ENCODE measurements at places on chromosomes 1 and 21.

GRCh38 chr1:235296729-235297128 lies 31.2 kb downstream of the ARID4B start:
- no peak for DNase-seq

- no peak for DNase-seq
Measured at GRCh38 chr1:77170687-77171086, 48.5 kb downstream of the PIGK start.

- DNase-seq, result no peak
Measured at GRCh38 chr1:161070761-161071160, 1.1 kb upstream of the ARHGAP30 start.

GRCh38 chr1:210233216-210233494 lies 559 bp downstream of the SERTAD4 start:
- no peak for DNase-seq

- no peak for DNase-seq
Measured at GRCh38 chr21:24577301-24577700, 1030.0 kb downstream of the MRPL39 start.

- DNase-seq, result no peak
Measured at GRCh38 chr1:153238527-153238926, 21.0 kb upstream of the LORICRIN start.

DNA sequence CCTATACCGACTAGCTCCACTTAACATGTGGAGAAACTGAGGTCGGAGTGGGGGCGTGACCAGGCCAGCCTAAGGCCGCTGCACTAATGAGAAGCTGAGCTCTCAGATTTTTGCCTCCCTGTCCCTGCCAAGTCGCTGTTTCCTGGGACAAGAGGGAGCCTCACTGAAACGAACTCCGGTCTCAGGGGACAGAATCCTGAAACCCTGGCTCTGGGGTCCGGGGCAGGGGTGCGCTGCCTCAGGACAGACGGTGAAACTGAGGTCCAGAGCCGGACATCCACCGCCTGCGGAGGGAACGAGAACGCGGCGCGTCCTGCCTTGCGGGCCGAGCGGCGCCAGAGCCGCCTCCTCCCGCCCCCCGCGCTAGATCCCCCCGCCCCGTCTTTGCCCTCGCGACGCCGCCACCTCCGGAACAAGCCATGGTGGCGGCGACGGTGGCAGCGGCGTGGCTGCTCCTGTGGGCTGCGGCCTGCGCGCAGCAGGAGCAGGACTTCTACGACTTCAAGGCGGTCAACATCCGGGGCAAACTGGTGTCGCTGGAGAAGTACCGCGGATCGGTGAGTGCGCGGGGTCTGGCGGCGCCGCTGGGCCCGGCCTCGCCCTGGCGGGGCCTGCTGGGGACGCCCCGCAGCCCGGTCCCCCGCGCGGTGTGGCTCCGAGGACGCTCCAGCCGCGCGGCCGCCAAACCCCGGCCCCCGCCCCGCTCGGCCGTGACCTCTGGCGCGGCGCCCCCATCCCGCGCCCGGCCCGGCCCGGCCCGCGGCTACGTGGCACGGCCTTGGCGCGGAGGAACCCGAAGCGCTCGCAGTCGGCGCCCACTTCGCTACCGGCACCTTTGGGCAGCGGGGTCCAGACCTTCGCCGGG lies at the start of gene GPX7:
TSS of gene GPX7 (plus strand) at position 381 of the 865 bp plus-strand sequence. CDS start at position 420, 39 bp downstream.
- peak; percentile 59 for DNase-seq

GRCh38 chr1:27763358-27763757 lies 9.7 kb upstream of the STX12 start:
- peak; percentile 4 for DNase-seq

Measured in Daoy (cell line).